Activated CD4-positive, alpha-beta T cell treated with anti-CD3 and anti-CD28 coated beads, Interleukin-2, amount 50 U/mL, for 1 hour (primary cell): ENCODE measurements at places on chromosomes 13 and 19.

DNA sequence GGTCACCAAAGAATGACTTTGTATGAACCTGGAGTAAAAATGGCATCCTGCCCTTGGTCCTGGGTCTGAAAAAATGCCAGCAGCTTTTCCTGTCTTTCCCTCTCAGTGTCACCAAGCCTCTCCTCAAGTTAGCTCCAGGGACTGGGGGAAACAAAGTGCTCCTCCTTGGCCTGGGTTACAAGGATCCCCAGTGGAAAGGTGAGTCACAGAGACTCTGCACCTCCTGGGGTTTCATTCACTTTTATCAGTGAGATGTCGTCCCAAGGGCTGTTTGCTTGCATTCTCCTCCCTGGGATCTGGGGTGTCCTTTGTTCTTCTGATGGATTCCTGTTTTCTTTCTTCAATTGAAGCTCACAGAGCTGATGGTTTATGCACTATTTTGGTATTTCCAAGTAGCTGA, 93.2 kb upstream of the CSNK1A1L start:
- DNase-seq: no peak

GRCh38 chr19:46902402-46902766, 41.6 kb downstream of the ARHGAP35 start:
- no peak for DNase-seq

DNA sequence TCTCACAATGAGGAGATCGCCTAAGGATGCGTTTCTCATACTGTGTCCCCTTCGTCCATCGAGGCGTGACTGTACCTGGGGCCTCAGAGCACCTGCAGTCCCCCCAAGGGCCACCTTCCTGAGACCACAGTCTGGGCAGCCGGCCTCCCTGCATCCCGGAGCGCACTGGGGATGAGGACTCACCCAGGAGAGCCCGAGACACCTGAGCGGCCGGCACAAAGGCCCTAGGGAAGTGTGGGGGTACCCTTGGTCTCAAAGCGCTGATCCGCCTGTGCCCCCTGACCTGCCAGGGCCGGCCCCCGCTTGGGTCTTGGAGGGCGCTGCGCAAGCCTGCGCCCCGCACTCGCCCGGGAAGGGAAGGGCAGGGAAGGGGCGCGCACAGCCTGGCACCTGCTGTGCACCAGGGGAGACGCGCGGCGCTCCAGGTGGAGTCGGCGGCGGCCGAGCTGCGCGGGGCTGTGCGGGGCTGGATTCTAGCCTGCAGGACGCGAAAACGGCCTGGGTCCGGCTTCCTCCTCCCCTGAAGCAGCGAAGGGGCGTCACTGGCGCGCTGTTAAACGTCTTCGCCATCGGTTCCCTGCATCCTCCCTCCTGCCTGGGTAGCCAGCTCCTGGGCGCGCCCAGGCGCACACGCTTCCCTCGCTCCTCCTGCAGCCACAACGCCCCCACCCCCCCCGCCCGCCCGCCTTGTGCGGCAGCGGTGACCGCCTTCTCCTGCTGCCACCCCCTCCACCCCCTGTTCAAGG, 13.6 kb upstream of the USP29 start:
- no peak for DNase-seq

GRCh38 chr19:52007451-52007805, 583 bp downstream of the ZNF615 start:
- DNase-seq: no peak

DNA sequence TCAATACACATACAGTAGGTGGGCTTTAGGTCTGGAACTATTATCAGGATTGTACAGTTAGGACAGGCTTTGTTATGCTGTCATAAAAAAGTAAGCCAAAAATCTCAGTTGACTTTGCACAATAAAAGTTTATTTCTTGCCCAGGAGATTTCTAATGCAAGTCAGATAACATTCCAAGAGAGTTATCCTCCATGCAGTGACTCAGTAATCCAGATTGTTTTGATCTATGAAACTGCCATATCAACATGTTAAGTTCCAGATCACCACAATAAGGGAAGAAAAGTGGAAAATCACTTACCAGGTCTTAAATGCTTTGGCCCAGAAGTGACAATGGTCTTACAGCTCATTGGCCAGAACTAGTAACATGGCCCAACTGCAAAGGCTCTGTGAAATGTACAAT, 636.2 kb upstream of the KLF12 start:
- DNase-seq: no peak
